ENCODE measurements at places on chromosomes 11 and 22.
A peak's percentile ranks its signal among the peaks of the same experiment; 100 is the strongest.

- no peak for DNase-seq
These were observed 118.8 kb upstream of the BLID start for GRCh38 chr11:122234780-122235179.

DNA sequence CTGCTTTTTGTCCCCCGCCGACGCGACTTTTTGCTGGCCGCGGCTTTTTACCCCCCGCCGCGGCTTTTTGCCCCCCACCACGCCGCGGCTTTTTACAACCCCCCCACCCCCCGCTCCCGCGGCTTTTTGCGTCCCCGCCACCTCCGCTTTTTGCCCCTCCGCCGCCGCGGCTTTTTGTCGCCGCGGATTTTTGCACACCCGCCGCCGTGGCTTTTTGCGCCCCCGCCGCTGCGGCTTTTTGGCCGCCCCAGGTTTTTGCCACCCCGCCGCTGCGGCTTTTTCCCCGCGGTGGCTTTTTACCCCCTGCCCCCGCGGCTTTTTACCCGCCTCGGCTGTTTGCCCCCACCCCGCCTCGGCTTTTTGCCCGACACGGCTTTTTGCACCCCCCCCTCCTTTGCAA is 205.5 kb downstream of the CCT8L2 start:
- no peak for DNase-seq

DNA sequence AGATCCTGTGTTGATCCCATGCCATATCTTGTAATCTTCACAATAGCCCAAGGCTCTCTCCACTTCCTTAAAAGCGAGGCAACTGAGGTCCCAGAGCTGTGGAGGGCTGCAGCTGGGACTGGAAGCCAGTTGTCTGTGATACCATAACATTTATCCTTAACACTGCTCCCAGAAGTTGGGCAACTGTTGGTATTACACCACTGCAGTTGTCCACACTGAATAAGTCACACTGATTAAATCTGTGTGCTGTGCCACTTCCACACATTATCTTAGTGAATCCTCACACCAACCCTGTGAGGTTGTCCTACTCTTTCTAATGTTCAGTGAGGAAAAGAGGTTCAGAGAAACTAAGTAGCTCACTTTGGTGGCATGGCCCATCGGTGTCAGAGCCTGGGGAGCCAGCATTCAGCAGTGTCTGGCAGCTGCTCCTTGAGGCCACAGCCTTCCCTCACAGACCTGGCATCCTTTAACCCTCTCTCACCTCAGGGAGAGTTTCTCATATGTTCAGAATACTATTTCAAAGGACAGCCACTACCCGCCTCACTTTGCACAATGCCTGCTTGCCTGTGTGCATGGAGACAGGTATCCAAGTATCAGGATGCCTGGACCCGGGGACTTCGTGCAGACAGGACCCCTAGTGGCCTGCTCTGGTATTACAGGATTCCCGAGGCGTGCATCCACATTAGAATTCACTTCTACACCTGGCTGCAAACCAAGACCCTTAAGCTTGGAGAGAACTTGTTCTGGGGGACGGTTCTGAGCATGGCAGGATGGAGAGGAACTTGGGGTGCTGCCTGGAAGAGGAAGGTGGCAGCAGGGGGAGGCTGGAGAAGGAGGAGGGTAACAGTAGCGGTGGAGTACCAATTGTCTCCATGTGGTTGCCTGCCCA is 221.9 kb upstream of the TBCEL start:
- DNase-seq: peak; percentile 20

DNA sequence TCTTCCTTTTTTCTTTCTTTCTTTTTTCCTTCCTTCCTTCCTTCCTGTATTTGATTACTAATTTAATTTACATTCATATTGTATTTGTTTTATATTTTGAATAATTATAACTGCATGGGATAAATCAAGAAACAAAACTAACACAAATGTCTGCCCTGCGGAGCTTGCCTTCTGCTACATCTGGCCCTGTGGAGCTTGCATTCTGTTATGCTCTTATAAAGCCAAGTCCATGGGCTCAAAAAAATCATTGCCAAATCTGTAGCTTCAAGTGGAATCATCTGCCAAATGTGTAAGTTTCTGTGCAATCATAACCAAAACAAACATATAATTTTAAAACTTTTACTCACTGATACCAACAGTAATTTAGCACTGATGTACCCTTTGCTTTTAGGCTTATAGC is 8.0 kb upstream of the OR52J3 start:
- DNase-seq: no peak

GRCh38 chr11:8327761-8328192 is 64.1 kb upstream of the LMO1 start:
- DNase-seq: no peak

- peak; percentile 15 for DNase-seq
These were observed 94.3 kb downstream of the SLC17A6 start for GRCh38 chr11:22432291-22433093.

DNA sequence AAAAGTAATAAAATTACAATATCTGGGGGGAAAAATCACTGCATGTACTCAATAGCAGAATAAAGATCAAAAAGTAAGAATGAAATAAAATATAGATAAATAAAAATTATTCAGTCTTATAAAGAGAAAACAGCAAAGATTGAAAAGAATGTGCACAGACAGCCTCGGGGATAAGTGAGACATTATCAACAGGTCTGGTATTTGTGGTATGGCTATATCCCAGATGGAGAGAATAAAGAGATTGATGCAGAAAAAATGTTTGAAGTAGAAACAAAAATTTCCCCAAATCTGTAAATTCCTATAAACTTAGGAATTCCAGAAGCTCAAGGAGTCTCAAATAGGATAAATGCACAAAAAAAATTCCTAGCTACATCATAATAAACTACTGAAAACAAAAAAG is 74.5 kb upstream of the LUZP2 start:
- peak; percentile 14 for DNase-seq

- DNase-seq: no peak
These were observed 8.2 kb upstream of the PRRG4 start for GRCh38 chr11:32821517-32821916.

- no peak for DNase-seq
These were observed 789 bp upstream of the POLA2 start for GRCh38 chr11:65260756-65261590.

DNA sequence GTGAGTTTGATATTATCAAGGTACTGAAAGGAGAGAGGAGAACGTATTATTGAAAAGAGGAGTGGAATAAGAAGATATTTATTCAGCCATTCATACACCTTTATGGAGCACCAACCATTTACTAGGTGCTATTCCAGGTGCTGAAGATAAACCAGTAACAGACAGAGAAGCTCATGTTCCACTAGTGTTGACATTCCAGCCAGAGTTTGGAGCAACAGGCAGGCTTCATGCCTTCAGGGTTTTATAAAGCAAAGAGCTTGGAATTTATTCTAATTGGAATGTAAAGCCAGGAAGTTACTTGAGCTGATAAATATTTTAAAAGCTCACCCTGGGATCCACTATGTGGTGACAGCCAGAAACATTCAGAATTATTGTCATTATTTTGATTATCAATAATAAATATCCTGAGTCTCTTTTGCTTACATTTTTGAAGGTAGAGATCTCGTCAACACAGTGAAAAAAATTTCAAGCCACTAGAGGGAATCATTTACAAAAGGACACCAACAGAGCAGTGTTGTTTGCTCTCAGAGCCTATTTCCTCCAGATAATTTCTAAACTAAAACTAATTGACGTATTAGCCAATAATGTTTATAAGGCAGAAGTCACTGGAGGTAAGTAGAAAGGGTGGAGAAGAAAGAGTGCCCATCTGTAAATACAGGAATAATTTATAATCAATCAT is 172.0 kb downstream of the KCNA4 start:
- DNase-seq: no peak

- no peak for DNase-seq
These were observed 478.9 kb upstream of the ARHGAP42 start for GRCh38 chr11:100208207-100208606.

DNA sequence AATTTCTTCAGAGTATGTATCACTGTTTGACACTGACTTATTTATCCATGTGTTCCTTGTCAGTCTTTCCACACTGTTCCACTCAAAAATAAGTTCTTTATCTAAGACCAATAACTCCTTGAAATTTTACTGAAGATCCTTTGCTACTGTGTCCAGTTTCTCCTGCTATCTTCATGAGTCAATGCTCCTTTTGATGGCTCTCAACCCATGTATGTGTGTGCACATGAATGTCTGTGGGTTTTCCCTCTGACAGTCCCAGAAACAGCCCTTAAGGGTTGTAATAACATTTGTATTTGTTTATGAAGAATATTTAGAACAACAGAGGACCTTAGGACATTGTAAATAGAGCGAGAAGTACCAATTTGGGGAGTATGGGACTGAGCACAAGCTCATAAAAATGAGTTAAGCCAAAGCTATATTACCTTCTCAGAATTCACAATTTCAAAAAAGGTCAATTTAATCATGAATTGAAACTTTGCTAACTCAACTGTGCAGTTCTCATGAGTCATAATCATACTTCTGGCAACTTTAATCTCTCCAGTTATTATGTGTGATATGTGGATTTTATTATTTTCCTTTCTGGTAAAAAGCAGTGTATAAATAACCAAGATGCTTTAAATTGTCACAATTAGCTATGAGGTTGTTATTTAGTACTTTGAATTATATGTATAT is 533.6 kb downstream of the CNTN5 start:
- no peak for DNase-seq

- DNase-seq: no peak
These were observed 2.0 kb downstream of the SYT12 start for GRCh38 chr11:67024966-67025365.

GRCh38 chr22:50236731-50237409 is 8.0 kb downstream of the TUBGCP6 start:
- DNase-seq: no peak

DNA sequence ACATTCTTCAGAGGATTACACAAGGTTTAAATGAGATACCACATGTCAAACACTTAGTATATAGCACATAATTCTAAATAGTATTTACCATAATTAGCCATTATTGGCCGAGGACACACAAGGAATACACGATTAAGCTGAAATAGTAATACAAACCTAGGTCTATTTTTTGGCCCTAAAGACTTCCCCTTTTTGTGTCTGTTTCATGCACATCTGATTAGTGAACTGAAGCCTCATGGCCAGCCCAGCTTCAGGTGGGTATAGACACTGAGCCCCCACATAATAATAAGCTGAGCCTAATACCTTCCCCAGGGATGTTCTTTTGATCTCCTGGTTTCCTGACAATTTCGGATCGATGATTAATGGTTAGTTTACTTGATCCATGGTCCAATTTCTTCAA is 2.1 kb downstream of the GLYATL1B start:
- no peak for DNase-seq

- DNase-seq: no peak
These were observed 86.4 kb upstream of the TMEM45B start for GRCh38 chr11:129729216-129729615.

- no peak for DNase-seq
These were observed 45.3 kb downstream of the RTL6 start for GRCh38 chr22:44452531-44453420.

DNA sequence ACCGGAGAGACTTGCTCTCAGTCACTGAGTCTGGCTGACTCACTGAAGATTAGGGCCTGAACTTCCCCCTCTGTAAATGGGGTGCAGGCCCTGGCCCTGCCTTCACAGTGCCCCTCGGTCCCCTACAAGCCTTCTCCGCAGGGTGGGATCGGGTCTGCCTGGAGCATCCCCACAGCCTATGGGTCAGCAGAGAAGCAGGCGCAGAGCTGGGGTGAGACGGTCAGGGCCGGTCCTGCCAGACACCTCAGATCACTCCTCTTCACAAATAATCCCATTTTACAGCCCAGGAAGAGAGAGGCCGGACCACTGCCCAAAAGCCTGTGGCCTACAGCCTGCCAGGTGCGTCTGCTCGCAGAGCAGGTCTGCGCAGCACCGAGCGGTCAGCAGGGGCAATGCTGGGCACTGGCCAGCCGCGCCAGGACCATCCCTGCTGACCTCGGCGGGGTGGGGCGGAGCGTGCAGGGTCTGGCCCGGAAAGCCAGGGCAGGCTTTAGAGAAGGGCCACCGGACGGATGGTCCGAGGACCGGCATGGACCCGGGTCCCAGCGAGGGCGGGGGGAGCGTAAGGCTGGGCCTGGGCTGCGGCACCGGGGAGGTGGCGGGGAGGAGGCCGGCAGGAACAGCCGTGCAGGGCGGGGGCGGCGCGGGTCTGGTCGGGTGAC is 522 bp upstream of the SEPTIN5 start:
- no peak for DNase-seq

DNA sequence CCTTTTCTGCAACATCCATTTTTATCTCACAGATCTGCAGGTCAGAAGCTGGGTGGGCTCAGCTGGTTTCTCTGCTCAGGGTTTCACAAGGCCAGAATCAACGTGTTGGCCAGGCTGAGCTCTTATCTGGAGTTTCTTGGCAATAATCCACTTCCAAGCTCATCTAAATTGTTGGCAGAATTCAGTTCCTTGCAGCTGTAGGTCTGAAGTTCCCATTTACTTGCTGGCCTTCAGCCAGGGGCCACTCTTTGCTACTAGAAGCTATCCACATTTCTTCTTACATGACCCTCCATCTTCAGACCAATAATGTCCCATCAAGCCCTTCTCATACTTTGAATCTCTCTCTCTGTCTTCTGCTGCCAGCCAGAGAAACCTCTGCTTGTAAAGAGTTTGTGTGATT is 103.5 kb downstream of the WNT11 start:
- DNase-seq: no peak

DNA sequence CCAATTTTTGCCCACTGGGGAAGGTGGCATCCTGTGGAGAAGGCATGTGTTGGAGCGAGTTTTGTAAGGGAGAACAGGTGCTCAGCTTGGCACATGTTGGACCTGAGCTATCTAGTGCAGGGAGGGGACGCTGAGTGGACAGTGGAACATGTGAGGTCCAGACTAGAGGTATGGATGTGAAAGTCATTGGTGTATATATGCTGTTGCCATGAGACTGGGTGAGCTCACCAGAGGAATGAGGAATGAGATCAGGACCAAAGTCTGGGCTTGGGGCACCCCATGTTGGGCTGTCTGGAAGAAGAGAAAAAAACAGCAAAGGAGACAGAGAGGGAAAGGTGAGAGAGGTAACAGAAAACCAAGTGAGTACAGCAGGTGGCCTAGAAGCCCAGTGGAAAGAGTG is 12.3 kb upstream of the SYT7 start:
- DNase-seq: no peak

- peak; percentile 20 for DNase-seq
These were observed 103.2 kb downstream of the C11orf65 start for GRCh38 chr11:108364159-108364558.
